Activated gamma-delta T cell treated with anti-CD3 and anti-CD28 coated beads, Interleukin-2, amount 50 U/mL, for 16 hours (primary cell): ENCODE measurements at places on chromosomes 16 and 17.
A peak's percentile ranks its signal among the peaks of the same experiment; 100 is the strongest.

DNA sequence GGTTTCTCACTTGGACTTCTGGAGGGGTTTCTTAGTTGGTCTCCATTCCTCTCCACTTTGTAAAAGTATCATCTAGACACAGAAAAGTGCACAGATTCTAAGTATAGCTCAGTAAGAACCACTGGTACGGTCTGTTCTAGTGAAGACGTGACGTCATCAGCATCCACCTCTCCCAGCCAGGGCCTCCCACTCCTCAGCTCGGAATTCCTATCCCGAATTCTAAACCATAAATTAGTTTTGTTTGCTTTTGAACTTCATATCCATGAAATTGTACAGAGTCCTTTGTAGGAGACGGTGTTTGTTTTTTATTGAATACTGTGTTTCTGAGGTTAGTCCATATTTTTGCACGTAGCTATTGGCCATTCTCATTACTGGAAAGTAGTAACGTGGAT, 25.5 kb downstream of the FOXK2 start:
- DNase-seq = no peak

DNA sequence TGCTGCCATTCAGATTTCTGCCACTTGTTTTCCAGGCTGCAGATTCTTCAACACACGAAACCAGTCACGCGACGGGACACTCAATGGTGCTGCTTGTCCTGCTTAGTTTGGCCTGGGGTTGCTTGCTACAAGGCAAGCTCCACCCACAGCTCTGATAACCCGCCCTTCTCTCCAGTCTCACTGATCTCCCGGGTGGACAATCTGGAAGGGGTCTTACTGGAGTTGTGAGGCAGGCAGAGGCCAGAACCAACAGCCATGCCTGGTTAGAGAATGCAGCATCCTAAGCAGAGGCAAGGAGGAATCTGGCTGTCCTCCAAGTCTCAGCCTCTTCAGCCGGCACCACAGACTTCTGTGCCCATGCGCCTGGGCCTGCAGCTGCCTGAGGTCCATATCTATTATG, 119.1 kb downstream of the KCNJ12 start:
- no peak for DNase-seq

DNA sequence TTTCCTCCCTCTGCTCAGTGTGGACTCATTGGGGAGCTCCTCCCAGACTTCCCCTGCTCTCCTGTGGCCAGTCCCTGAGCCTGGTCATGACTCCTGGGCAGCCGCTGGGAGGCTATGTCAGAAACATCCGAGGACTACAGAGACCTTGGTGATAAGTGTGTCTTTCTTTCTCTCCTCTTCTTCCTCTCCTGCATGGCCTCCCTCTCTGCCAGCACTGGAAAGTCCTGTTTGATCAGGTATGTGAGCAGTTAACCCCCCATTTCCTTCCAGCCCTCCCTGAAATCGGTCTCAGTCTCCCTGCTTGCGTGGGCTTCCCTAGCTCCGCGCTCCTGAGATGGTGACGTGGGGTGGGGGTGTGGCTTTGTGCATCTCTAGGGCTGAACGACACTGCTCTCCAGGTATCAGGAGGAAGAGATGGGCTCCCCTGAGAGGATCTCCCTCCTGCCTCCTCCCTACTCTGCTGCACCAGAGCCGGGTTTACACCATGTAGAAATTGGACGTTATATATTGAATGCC, 2.1 kb downstream of the RHBDL3 start:
- DNase-seq = no peak

GRCh38 chr16:53545433-53545832, 42.4 kb upstream of the AKTIP start:
- peak; percentile 13 for DNase-seq

- no peak for DNase-seq
Observed at GRCh38 chr16:19810817-19811731, 73.6 kb downstream of the GPRC5B start.

- no peak for DNase-seq
Observed at GRCh38 chr17:48295362-48296288, 134.4 kb downstream of the SKAP1 start.

GRCh38 chr17:17921192-17922069, 50.8 kb downstream of the TOM1L2 start:
- no peak for DNase-seq

DNA sequence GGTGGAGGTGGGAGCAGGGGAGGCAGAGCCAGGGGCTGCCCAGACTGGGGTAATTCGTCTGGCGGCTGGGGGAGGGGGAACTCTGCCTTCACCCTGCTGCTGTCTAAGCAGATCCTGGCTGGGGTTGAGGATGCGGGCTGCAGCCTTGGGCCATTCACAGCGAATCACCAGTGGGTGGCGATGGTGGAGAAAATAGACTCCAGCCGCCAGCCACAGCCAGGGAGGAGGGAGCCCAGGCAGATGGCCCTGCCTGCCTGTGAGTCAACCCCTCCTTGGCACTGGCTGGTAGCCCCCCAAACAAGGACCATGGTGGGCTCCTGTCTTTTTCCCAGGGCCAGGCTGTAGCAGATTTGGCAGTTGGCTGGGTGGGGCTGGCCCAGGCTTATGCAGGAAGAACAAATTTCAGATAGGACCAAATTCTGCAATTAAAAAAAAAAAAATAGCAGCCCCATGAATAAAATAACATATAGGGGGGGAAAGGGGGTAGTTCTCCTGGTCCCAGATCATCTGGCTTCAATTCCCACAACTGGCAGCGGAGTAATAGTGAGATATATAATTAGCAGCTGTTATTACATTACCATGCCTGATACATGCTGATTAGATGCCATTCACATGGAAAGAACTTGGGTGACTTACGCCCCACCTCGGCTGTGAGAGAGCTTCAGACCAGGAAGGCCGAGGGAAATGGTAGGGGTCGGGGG, 41.5 kb upstream of the CDH5 start:
- DNase-seq = no peak

DNA sequence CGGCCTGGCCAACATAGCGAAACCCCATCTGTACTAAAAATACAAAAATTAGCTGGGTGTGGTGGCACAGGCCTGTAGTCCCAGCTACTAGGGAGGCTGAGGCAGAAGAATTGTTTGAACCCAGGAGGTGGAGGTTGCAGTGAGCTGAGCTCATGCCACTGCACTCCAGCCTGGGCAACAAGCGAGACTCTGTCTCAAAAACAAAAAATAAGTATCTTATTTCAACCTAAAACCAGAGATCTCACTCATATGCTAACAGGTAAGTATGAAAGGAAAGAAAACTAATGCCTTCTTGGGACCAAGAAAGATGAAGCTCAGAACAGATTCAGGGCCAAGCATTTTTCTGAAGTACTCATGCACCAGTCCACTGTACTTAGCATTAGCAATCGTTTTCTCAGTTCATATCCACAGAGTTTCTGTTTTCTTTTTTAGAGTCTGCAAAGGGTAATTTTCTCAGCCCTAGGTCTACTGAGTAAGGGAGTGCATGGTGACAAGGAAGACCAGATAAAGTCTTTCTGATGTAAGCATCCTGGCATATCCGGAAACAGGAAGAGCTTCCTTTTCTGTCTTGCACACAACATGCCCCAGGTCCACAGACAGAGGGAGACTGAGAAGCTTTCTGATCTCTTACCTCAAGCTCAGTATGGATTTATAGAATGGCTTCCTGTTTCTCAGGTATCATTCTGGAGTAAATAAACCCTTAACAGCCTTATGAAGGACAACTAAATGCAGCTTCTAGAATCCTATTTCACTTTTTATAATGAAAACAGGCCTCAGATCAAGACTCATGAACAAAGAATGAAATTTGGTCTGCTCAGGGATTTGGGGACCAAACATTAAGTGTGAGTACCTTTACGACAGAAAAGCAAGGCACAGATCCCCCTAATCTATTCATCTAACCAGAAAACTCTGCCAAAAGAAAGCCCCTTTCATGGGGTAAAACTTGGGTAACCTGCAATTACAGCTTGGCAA, 38.7 kb upstream of the FOXJ1 start:
- DNase-seq = no peak

GRCh38 chr17:69175262-69175624, 33.5 kb upstream of the ABCA6 start:
- DNase-seq = no peak

DNA sequence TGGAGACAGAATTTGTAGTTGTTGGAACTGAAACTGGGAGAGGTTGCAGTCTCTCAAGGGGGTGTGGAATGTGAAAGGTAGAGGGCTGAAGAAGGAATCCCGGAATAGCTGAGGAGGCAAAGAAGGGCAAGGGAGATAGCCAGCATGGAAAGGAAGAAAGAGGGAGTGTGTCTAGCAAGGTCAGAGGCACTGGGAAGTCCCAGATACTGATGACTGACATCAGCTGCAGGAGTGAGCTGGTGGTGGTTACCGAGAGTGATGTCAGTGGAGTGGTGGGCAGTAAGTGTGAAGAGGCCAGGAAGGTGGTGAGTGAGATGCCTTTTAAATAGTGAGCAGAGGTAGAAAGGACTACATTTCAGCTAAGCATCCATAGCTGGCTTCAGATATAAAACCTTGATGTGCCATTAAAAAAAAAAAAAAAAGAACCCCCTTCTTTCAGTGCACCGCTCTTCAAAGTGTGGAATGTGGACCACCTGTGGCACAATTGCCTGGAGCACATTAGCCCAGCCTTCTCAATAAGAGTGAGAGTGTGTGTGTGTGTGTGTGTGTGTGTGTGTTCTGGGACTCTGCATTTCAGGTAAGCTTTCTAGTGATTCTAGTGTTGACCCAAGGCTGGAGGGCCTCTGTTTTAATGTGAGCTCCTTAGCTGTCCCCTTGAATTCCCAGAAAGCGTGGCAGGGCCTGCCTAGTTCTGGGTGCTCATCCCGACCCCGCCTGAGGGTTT, 8.5 kb downstream of the PRMT7 start:
- peak; percentile 26 for DNase-seq

DNA sequence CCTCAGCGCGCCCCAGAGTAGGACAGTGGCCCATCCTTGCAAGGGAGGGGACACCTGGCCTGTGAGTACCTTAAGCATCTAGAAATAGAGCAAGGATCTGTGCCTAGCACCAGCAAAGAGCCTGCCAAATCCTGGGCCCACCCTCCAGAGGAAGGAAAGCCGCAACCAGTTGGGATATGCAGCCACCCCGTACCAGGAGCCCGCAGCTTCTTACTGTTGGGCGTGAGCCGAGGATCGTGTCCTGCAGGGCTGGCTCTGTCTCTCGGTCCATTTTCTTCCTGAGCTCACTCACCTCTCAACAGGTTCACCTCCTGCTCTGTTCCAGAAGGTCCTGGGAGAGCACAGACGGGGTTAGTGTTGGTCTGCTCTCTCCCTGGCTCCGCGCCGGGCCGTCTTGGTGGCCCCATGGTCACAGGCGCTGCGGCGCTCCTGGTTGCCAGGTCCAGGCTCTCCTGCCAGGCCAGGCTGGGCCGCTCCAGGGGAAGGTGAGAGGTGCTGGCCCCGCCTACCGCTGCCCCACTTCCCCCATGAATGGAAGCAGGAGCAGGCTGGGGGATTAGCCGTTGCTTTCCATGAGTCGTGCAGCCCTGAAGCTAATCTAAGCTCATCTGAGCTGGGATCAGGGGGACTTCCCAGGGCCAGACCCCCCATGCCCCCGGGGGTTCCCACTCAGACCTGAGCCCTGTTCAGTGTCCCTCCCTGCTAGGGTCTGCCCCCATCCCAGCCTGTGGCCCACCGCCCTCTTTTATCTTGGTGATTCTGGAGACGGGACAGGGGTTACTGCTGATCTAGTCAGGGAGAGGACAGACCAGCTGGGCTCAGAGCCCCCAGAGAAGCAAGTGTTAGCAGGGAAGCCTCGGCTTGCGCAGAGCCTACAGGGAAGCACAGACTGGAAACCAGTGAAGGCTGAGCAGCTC, 12.7 kb downstream of the ENDOV start:
- no peak for DNase-seq

- no peak for DNase-seq
Observed at GRCh38 chr16:4915226-4915761, 21.7 kb downstream of the PPL start.

DNA sequence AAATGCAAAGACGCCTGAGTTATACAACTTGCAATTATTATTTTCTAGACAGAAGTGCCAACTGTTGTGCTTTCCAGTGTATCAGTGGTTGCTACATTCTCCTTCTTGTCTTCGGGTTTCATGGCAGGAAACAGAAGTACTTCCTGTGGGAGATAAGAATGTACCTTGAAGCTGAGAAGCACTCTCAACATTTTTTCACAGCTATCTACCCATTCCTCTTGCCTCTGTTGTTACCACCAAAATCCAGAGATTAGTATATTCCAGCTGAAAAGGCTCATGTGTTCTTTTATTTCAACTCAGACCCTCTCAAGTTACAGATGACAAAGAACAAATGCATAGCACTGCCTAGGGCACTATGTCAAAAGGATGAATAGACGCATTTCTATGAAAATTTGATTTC, 4.8 kb upstream of the ADAT1 start:
- DNase-seq = no peak

GRCh38 chr17:4124999-4125398, 17.8 kb downstream of the ZZEF1 start:
- DNase-seq = no peak
